ENCODE measurements at places on chromosomes 7 and 10.
A peak's percentile ranks its signal among the peaks of the same experiment; 100 is the strongest.

DNA sequence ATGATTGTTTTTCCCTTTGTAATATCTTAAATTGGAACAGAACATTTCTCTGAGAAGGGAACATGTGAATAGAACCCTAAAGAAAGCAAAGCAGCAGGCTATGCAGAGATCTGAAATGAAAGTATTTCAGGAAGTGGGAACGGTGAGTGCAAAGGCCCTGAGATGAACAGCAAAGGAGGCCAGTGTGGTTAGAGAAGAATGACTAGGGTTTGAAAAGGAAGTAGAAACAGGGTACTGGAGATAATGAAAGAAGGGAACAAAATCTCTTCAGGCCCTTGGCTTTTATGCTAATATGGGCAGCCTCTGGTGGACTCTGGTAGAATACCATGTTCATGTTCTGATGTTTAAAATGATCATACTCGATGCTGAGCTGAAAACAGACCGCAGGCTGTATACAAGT lies 22.2 kb downstream of the ARHGAP21 start:
- no peak for DNase-seq

- no peak for DNase-seq
Measured at GRCh38 chr7:50620433-50620832, 55.2 kb upstream of the DDC start.

DNA sequence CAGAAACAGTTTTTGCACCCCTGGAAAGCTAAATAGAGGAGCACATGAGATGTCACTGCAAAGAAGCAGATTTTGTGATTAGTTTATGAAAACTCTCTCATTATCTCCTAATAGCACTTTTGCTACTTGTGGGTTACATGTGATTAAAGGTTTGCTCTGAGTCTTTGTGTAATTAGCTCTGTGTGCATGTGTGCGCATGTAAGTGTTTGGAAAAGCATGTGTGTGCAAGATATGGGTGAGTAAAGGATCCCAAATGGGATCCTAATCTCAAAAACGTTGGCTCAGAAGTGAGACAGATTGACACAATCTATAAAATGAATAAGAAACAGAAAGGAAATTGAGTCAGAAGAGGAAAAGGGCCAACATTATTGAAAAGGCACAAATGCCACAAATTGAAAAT lies 104.5 kb downstream of the SKIDA1 start:
- no peak for DNase-seq

DNA sequence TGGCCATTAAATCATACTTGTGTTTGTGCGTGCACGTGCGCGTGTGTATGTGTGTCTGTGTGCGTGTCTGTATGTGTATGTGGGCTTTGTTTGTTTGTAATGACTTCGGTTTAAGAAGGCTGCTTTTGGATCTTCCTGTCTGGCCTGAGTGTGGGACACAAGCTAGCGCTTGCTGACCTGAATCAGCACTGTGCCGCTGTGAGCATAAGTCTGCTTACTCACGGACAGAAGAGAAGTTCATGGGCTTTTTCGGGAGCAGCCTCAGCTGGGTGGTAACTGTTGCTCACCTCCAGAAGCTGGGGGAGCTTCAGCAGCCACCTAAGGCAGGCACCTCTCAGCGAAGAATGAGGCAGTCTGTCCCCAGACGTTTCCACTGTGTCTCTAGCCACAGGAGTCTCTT lies 56.1 kb upstream of the TRUB1 start:
- DNase-seq: no peak

- DNase-seq: no peak
Measured at GRCh38 chr7:93894426-93894825, 3.9 kb upstream of the TFPI2 start.

DNA sequence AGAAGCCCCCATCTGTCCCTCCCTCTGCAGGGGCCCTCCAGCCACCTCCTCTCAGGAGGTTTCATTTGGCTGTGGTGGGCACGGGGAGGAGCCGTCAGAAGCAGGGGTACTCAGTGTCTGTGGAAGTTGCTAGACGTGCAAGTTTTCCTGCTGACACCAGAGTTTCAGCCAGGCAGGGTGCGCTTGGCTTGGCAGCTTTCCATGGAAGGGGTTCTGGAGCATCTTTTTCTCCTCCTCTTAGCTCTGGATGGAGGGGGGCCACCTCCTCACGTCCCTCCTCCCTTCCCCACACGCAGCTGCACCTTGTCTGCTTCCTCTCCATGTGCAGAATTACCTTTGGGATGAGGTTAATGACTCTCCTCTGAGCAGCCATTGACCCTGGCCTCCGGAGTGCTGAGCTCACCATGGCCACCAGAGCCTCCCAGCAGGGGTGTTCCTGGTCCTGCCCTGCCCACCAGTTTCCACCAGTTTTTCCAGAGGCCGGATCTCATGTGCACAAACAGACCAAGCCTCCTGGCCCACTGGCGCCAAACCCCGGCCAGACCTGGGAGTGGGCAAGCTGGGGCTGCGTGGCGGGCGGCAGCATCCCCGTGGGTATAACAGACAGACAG lies 579.8 kb upstream of the FOXK1 start:
- DNase-seq: no peak

- DNase-seq: no peak
Measured at GRCh38 chr7:90626013-90626412, 29.9 kb downstream of the CDK14 start.

- no peak for DNase-seq
Measured at GRCh38 chr7:120986650-120987049, 1.9 kb upstream of the CPED1 start.

GRCh38 chr10:65754112-65754511 lies 1171.7 kb upstream of the LRRTM3 start:
- no peak for DNase-seq

GRCh38 chr7:7201578-7202374 lies 19.4 kb downstream of the C1GALT1 start:
- DNase-seq: no peak

DNA sequence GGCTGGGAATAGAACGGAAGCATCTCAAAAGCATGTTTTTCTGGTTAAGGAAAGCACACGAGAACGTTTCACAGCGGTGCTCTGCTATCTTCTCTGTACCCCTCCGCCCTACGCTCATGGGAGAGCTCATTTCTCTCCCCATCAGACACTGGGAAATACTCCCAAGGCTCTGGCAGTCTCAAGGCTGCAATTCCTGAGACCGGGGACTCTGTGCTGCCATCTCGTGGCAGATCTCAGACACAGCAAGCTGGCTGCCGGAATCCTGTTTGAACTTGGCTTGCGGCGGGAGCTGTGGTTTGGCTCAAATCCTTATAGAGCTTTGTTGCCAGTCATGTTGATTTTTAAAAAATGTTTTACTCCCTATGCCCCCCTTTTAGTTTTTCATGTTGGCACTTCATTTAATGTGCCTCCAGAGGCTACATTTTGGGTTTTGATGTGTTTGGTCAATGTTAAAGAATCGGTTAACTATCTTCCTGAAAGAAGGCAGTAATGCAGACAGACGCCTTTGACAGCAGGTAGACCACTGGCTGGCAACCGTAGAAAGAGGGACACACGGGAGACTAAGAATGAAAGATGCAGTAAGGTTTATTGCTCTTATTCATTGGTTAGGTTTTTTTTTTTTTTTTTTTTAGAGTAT lies 27.6 kb downstream of the BMPER start:
- peak; percentile 33 for DNase-seq

GRCh38 chr7:105016709-105017656 lies 3.0 kb downstream of the KMT2E start:
- no peak for DNase-seq

DNA sequence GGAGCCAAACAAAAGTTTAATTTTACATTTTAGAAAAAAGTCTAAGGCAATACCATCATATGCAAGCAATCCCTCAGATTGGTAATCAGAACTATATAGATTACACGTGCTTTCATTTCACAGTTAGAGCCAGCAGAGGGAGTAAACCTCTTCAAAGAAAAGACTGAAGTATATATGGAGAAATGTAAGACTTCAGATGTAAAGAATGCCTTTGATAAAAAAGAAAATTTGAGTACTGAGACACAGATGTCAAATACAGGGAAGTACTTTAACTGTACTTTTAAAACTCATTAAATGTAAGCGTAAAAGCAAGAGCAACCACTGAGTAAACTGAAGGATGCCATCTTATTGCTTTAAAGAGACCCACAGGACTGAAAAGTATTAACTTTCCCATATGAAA lies 101.4 kb upstream of the FAM133B start:
- no peak for DNase-seq

GRCh38 chr7:47028284-47028683 lies 553.6 kb downstream of the TNS3 start:
- DNase-seq: no peak

DNA sequence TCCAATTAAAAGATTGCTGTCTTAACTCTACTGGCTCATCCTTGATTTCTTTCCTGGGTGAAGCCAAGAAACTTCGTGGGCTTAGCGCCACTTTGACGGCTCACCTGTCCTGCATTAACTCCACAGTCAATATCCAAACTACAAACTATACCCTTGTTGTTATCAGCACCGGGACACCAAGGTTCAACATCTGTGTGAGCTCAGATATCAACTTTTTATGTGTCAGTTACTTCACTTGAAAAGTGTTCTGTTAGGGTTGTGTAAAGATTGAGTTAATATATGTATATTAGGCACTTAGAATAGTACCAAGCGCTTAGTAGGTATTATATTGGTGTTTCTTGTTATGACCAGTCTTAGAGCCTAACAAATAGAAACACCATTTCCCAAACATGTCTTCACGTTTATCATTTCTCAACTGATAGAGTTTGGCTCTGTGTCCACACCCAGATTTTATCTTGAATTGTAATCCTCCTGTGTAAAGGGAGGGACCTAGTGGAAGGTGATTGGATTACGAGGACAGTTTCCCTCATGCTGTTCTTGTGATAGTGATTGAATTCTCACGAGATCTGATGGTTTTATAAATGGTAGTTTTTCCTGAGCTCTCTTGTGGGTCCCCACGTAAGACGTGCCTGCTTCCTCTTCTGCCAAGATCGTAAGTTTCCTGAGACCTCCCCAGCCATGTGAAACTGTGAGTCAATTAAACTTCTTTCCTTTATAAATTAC lies 19.0 kb upstream of the ST8SIA6 start:
- DNase-seq: no peak

DNA sequence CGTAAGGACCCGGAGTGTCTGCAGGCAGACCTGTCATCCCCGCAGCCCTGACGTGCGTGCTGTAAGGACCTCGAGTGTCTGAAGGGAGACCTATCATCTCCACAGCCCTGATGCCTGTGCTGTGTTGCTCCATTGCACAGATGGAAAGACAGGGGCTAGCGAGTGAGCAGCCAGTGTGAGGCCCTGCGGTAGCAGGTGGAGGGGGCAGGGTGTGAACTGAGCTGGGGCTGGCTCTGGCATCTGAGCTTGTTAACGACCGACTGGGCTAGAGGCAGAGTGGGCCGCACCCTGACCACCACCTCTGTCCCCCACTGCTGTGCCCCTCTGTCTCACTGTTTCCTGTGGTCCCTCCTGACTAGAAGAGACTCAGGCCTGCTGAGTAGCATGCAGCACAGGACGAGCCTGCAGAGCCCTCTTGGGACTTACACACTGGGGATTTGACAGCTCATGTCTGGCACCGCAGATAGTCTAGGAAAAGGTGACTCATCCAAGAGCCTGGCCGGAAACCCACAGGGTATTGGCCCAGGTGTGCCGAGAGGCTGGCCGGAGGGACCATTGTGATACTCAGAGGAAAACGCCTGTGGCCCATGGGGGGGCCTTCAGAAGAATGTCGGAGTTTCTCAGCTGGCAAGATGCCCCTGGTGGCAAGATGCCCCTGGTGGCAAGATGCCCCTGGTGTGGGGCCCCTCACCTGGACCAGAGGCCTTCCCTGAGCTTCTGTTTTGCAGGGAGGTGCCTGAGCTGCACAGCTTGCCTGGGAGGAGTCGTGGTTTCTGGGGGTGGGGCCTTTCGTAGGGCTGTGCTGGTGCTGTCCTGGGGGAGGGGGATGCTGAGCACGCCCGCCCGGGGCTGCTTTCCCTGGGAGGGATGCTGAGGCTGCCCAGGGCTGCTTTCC lies 34.3 kb downstream of the INPP5A start:
- DNase-seq: peak; percentile 21

DNA sequence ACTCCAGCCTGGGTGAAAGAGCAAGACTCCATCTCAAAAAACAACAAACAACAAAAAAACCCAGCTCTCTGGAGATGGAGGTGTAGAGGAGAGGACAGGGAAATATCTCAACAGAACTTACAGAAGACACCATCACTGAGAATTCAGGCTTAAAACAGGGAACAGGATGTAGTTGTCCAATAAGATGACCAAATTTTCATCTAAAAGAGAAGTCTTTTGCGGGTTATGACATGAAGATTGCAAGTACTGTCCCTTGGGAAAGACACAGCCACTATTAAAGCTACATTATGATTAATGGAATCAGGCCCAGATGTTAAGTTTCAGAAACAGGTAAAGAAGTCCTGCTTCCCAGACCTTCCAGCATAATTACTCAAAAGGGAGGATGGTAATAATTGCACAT lies 235.2 kb upstream of the NRP1 start:
- no peak for DNase-seq

DNA sequence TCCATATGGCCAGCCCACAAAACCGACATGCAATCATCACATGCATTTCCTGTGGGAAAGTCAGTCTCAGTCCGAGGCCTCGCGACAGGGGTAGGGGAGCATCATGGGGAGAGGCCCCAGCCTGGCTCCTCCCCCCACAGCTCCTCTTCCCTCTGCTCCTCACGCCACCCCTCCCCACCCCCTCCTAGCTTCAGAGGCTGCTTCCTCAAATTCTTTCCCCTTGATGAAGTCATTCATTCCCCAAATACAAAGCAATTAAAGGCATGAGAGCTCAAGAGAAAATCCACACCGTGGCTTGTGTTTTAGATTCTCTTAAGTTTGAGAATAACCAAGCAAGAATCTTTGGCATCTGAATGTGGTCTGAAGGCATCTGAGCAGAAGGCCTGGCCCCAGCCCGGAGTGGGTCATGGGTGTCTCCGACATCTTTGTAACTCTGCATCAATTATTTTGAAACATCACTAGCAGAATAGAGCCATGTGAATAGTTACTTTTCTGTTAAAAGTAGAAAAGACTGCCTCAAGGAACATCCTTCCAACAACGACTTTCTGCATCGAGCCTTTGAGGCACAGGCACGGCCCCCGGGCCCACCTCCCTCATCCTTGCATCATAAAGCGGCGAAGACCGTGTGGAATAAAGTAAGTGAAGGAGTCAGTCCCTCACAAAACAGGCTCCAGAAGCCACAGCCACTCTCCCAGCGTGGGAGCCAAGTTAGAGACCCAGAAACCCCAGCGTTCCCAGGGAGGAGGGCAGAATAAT lies 90.9 kb downstream of the DIP2C start:
- no peak for DNase-seq

DNA sequence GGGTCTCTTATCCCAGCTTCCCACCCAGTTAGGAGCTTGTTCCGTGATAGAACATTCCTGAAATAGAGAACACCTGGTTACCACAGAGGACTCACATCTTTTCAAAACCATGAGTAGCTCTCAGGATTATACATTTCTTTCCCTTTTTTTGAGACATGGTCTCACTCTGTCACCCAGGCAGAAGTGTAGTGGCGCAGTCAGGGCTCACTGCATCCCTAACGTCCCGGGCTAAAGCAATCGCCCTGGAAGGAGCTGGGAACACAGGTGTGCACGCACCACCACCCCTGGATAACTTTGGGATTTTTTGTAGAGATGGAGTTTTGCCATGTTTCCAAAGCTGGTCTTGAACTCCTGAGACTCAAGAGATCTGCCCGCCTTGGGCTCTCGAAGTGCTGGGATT lies 144.0 kb downstream of the RNF216 start:
- no peak for DNase-seq

GRCh38 chr7:139534096-139534495 lies 10.6 kb downstream of the CLEC2L start:
- no peak for DNase-seq
